ENCODE measurements at places on chromosomes 2 and 18. TPM values are rescaled to one million over a fixed set of nuclear protein-coding genes. Genes with fewer than 3 reads are reported as not detected.

EFR3B gene
- 0.16 TPM for total RNA-seq

VRK2 gene
- 18.3 TPM for total RNA-seq

CLEC4F gene
- not detected for total RNA-seq

ZNF513 gene
- 6.8 TPM for total RNA-seq

All from activated CD8-positive, alpha-beta T cell treated with anti-CD3 and anti-CD28 coated beads for 36 hours (primary cell).